T-helper 17 cell (primary cell): ENCODE measurements at places on chromosomes 4 and X. TPM values are rescaled to one million over a fixed set of nuclear protein-coding genes. Genes with fewer than 3 reads are reported as not detected.

- peaks cover 23% of the 10 kb centered on the region for H3K4me1 ChIP-seq
- DNase-seq: no peak
- no peak overlapping the region for H3K4me3 ChIP-seq
- H3K27me3 ChIP-seq: no peaks in the 10 kb centered on the region
Observed at GRCh38 chr4:38181286-38181685, 221.1 kb downstream of the PTTG2 start.

The BMX gene
- not detected for total RNA-seq

DNA sequence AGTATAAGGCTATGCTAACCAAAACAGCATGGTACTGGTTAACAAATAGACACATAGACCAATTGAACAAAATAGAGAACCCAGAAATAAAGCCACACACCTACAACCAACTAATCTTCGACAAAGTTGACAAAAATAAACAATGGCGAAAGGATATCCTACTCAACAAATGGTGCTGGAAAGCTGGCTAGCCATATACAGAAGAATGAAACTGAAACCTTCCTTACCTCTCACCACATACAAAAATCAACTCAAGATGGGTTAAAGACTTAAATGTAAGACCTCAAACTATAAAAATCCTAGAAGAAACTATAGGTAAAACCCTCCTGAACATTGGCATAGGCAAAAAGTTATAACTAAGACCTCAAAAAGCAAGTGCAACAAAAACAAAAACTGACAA, 47.2 kb downstream of the RAB28 start:
- peaks cover 16% of the 10 kb centered on the region for H3K4me1 ChIP-seq
- H3K36me3 ChIP-seq: peaks cover 3% of the 10 kb centered on the region
- no peaks in the 10 kb centered on the region for H3K27me3 ChIP-seq
- H3K27ac ChIP-seq: no peak overlapping the region
- DNase-seq: no peak

GRCh38 chr4:80312124-80312523, 23.4 kb upstream of the CFAP299 start:
- H3K36me3 ChIP-seq: no peaks in the 10 kb centered on the region
- H3K4me1 ChIP-seq: peaks cover 2% of the 10 kb centered on the region
- H3K27me3 ChIP-seq: peaks cover 34% of the 10 kb centered on the region
- no peak overlapping the region for H3K27ac ChIP-seq
- H3K4me3 ChIP-seq: no peak overlapping the region

GRCh38 chrX:70029863-70030262, 19.9 kb downstream of the AWAT2 start:
- no peak overlapping the region for H3K4me3 ChIP-seq
- no peaks in the 10 kb centered on the region for H3K27me3 ChIP-seq
- H3K27ac ChIP-seq: no peak overlapping the region
- peaks cover 25% of the 10 kb centered on the region for H3K4me1 ChIP-seq
- no peaks in the 10 kb centered on the region for H3K36me3 ChIP-seq
- DNase-seq: no peak

- no peaks in the 10 kb centered on the region for H3K4me1 ChIP-seq
- H3K27me3 ChIP-seq: no peaks in the 10 kb centered on the region
- no peak for DNase-seq
- H3K27ac ChIP-seq: no peak overlapping the region
Observed at GRCh38 chr4:124866301-124866700, 153.8 kb upstream of the ANKRD50 start.

- H3K27ac ChIP-seq: no peak overlapping the region
- H3K4me3 ChIP-seq: no peak overlapping the region
- DNase-seq: no peak
- H3K36me3 ChIP-seq: no peaks in the 10 kb centered on the region
- no peaks in the 10 kb centered on the region for H3K4me1 ChIP-seq
Observed at GRCh38 chrX:9824554-9824953, 38.3 kb downstream of the SHROOM2 start.
